ENCODE measurements at places on chromosomes 1 and 21.

DNA sequence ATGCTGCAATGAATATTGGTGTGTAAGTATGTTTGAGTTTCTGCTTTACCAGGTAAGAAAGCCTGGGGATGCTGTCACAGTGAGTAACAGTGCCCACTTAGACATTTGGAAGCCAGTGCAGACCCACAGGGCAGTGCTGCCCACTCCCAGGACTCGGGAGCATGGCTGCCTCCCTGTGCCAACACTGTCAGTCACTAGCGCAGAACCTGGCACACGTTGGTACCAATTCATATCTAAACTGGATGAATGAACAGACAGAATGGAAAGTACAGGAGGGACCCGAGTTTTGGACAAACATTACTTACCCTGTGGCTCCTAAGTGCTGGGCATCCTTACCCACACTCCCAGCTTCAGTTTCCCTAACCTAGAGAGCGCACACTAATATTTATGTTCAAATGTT, 1.6 kb upstream of the EVA1C start:
- no peak for DNase-seq

DNA sequence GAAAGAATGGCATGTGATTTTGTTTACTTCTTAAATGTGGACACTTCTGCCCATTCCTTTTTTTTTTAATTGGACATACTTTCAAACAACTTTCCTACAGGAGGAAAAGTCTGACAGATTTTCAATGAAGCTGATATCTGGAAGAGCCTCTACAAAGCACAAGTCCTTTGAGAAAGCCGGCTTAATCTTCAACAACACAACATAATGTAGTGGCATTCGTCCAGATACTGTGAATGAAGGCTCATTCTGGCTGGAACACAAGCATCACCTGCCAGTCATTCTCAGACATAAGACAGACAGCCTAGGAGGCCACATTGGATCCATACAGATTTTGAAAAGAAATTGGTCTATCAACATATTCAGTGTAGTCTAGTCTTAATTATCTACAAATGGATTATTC, 4.9 kb downstream of the OTUD7B start:
- DNase-seq: no peak

GRCh38 chr1:28421744-28422143, 52.2 kb downstream of the PHACTR4 start:
- DNase-seq: no peak

DNA sequence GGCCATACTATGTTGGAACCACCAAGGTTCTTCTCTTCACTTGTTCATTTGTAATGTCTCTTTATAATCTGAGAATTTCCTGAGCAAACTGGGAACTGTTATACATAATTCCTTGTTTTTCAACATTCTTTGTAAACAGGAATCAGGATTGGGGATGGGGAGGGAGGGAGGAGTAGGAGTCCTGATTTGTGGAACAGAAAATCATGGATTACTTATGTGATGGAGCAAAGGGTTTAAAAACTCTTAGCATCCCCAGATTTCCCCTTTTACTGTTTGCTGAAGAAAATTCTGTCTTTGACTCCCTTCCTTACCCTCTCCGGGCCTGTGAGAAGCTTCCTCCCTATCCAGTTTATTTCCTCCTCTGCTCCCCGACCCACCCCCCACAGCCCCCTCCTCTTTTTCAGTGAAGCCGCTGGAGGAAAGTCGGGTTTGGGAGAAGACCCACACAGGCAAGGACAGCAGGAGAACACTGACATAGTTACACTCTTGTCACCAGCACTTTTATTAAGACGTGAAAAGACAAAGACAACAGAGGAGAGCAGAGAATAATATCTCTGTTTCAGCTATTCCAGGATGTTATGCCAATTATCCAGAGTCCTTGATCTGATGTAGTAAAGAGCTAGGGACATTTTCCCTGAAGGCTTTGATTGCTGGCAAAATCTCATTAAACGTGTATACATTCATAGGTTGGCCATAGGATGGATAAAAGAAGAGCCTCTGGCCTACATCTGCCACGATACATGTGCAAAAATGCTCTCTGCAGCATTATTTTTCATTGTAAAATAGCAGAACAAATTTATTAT, 4.6 kb upstream of the NBPF1 start:
- no peak for DNase-seq

- DNase-seq: no peak
These were observed 157.1 kb downstream of the DSCAM start for GRCh38 chr21:40689840-40690360.

DNA sequence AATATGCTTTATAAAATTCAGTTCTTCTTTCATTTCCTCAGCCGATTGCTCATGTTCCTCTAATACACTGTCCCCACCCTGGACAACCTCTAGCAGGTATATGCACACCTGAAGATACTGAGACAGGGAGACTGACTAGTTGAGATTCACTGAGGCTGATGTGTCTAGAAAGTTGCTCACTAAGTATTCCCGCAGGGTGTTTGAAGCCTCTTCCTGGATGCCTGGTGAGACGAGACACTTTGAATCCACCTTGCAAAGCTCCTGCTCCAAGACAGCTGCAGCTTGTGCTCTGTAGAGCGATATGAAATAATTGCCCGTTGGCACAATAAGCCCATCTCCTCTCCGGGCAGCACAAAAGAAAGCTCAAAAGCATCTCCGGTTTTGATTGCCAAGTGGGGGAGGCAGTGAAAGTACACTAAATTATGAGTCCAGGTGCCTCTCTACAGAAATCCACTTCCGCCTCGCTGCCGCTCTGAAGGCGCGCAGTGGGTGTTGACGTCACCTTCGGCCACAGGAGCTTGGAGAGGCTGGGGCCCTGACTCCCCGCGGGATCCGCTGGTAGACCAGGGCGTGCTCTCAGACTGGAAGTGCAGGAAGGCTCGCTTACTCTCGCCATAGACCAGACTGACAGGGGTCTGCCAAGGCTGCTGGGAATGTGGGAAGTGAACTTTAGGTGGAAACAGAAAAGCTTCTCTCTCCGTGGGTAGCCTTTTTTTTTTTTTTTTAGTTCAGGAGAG, 46.3 kb downstream of the GPA33 start:
- peak; percentile 64 for DNase-seq

DNA sequence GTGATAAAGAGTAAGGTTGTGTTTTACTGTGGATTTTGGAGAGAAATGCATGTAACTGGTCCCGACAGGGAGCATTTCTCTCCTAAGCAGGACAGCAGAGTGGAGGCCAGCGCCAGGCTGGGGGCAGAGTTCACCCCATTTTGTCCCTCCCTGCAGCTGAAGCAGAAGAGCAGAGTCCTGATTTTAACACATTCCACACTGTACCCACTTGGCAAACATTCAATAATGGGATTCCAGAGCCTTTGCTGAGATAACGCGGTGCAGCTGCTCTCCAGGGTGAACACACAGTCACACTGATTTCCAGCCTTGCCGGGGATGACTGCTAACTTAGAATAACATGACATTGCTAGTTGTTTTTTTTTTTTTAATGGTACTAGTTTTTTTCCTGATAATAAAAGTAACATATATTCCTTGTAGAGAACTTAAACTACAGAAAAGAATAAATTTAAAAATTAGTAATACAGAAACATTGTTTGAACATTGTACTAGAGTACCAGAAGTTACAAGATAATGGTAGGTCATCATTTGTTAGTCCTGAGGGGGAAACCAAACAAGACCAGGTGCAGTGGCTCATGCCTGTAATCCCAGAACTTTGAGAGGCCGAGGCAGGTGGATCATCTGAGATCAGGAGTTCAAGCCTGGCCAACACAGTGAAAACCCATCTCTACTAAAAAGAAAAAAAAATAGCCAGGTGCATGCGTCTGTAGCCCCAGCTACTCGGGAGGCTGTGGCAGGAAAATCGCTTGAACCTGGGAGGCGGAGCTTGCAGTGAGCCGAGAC, 77.2 kb downstream of the SCCPDH start:
- no peak for DNase-seq

DNA sequence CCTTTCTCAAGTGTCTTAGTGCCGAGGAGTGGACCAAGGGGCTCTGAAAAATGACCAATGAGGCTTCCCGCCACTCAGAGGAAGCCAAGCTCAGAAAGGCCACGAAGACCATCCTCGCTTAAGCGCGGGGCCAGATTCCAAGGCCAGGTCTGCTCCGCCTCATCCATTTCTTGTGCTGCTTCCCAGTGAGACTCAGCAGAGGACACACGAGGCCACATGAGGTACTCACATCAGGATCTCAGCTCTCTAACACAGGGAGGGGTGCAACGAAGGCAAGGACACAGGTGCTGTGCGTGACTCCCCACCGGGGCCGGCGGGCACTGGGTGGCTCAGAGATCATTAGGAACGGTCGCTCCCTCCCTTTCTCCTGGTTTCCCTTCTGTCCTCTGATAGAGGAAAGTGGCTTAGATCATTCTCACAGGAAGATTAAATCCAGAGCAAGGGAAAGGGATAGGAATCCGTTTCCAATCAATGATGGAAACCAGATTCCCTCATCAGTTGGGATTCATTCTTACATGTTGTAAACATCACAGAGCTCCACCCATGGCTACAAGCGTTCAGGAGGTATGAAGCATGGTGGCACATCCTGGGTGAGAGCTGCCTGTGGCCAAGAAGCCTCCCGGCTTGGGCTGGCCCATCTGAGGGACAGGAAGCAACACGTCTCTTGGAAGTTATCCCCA, 46.7 kb downstream of the CAPZB start:
- DNase-seq: no peak

- DNase-seq: no peak
These were observed 45.8 kb upstream of the RIPK4 start for GRCh38 chr21:41812679-41813078.

DNA sequence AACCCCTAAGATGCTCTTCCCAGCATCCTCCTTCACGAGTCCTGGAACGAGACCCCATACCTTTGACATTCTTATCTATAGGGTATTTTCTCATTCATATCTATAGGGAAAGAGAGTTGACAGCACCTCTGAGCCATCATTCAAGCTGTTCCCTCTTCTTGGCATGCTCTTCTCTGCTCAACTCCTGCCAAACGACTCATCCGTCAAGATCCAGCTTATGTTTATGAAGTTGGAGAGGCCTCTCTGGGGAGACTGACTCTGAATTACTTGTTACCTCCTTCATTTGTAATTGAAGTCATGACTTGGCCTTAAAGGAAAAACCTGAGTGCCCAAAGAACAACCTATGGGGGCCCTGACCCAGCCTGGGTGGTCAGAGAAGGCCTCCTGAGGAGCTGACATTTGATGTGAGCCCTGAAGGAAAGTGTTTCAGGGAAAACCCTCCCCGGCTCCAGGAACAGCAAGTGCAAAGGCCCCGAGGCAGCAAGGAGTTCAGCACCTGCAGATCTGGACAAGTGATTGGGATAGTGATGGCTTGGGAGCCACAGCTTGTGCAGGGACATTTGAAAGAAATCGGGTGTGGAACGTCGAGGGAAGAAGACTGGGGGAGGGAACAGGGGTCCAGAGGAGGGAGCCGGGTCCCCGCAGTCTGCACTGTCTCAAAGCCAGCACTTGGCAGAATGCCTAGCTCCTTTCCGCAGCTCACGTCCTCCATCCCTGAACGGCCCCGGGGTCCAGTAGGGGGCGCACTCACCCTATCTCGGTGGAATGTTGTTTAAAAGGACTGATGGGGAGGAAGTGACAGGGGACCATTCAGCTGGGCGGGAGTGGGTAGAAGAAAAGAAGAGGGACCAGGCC, 14.0 kb upstream of the CDA start:
- peak; percentile 69 for DNase-seq

DNA sequence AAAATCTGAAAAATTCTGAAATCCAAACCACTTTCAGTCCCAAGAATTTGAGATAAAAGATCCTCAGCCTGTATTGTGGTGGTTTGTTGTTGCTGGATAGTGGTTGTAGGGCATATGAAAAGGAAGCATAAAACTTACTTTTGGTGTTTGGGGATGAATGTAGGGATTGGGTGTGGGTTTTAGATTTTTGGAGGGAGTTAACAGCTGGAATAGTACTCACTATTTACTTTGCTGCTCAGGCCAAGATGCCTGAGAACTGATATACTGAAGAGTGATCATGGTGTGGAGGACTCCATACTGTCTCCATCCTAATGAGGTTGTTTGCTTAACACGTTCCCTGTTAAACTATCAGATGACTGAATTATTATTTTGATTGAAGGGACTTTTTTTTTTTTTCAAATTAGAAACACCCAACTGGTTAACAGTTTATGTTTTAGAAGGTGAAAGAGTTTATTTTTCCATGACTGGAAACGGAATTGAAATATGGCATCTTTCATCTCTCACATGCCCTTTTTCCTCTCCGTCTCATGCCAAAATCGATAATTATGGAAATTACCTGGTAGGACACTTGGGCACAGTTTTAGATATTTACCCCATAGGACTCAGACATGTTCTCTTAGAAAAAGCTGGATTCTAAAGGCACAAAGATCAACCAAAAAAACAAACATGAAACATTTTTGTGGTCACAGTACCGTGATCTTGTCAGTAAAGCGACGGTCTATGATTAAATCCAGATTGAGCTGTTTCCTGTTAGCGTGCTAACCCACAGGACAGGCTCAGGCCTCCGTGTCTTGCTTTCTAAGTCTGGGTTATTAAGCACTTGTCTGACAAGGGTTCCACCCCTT, 37.3 kb downstream of the RGL1 start:
- peak; percentile 12 for DNase-seq

DNA sequence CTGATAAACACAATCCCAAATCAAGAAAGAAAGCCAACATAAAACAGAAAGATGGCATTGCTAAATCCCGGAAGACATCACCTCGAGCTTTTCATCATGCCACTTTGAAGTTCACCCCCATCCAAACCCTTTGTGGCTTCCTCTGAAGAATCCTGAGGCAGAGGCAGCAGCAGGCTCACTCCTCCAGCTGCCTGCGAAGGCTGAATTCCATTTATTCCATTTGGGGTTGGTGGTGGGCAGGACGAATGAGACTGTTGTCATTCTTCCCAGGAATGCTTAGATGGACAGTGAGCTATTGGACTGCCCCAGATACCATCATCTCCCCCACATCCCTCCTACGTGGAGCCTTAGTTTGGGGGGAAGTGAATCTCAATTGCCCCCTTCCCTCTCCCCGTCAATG, 437.5 kb downstream of the SMYD3 start:
- no peak for DNase-seq

GRCh38 chr1:63704443-63704842, 69.4 kb upstream of the ROR1 start:
- no peak for DNase-seq

DNA sequence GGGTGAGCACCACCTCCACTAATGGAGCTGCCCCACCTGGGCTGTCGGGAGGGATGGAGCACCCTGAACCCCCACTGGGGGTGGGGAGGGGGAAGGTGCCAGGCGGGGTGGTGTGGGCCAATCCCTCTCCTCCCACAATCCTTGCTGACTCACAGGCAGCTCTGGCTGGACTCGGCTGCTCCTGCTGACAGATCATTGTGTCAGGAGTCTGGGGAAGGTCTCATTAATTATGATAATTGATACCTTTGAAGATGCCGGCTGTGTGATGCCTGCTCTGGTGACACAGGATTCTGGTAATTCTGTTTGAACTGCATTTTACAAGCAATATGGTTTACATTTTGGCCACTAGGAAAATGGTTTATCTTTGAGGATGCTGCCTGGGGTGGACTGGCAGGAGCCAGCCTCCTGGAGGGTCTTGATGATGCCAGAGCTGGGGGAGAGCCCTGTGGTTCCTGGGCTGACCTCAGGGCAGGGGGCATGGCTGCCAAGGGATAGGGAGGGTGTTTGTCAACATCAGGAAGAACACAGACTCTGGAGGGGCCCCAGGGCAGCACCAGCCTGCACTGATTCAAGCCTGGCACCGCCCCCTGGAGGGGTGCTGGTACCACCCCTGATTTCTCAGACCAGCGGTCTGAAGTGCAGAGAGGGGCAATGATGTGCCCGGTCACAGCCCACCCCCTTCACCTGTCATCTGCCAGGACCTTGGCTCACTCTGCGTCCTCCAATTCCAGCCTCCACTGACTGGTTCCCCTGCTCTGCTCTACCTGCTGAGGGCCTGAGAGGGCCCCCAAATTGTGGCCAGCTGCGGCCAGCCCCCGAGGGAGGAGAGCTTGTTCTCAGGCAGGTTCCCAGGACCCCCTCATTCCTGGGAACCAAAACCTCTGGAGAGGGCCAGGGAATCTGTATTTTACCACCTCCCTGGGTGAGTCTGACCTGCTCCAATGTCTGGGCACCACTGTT, 338.8 kb downstream of the MATN1 start:
- no peak for DNase-seq

Data from CD4-positive, alpha-beta T cell treated with Interferon alpha-2 for 1 hour (primary cell).